ENCODE measurements at places on chromosomes 4 and X.

DNA sequence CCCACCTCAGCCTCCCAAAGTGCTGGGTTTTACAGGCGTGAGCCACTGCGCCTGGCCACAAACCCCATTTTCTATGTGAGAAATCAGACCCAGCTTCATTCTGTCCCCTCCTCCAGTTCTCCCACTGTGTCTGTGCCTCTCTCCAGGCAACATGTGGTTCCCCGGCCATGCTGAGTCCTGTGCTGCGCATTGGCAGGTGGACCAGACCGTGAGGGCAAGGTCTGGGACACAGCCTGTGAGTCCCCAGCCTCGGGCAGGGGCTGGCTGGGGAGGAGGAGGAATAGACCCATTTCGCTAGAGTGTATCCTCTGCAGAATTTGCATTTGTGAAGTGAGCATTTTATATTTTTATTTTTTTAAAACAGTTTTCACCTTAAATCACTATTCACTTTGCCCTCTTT lies 21.5 kb upstream of the CLDN24 start:
- DNase-seq = no peak

DNA sequence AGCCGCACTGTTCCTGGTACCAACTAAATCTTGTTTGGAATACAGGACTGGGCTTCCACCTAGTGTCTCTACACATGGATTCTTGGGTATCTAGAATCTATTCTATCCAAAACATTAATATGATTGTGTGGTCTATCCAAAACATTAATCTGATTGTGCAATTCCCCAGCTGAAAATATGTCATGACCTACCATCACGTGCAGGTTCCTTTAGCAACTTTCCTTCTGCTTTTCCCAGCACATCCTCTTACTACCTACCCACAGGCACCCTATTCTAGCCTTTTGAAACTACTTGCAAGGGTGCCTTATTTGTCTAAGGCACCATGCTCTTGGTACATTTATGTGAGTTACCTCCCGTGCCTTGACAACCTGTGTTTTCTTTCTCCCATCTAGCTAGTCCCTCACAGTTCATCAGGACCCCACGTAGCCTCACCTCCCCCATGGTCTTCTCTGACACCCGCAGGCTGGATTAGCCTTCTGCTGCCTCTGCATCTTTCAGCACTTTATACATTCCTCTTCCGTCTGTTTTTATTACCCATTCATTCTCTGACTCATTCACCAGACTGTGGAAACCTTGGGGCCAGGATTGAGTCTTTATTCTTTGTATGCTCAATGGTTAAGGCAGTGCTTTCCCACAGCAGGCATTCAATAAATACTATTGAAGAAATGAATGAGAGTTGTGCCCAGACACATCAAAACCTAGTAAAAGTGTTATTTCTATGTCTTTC lies 88.8 kb upstream of the FAM9B start:
- DNase-seq = no peak

- peak; percentile 53 for DNase-seq
These were observed at the start of gene STOX2 for GRCh38 chr4:183905081-183905592. STOX2 (plus strand) TSS chr4:183905307; CDS start chr4:183906791, 1,484 bp downstream.

DNA sequence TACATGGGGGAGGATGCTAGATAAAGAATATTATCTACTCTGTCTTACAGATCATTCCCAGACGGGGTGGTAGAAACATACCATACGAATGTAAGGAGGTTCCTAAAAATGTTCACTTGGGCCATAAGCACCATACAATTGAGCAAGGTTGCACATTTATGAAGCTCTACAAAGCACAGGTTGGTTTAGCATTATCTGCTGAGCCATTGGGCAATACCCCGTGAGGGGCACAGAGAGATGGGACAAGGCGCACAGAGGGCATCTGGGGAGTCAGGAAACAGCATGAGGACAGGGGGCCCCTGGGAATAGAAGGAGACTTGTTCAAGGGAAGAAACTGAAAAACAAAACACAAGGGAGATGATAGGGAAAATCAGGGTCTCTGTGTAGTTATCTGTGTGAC lies 305.3 kb downstream of the TRIML1 start:
- DNase-seq = no peak

DNA sequence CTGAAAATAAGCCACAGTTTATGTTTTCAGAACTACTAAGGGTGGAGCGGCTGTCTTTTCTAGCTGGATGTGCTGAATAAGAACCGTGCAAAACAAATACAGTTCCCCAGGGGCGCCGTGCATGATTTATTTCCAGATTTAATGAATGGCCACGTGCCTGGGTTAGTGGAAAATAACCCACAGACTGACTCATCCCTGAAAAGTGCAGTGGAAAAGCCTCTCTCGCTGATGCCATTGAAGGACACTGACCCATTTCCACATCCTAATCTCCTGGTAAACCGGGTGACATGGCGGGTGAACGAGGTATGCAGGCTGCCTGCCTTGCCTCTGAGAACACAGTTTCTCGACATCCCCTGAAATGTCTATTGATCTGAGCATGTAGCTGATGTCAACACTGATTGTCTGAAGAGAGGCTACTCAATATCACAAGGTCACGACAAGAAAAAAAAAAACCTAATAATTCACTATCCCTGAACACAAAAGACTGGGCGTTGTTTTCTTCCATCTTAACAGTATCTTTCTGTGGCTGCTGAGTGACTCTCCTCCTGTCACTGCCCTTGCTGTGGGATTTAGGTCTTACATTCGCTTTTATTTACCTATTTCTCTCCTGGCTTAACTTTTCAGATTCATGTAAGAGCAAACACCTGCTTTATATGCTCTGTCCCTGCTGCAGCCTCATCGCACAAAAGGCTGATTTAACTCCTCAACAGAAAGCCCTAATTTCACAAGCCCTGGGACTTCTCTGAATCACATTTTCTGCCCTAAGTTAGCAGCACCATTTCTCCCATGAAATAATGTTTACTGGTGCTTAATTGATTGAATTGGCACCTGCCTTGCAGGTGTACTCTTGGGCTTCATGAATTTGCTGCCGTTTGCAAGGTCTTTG lies 76.9 kb upstream of the SCOC start:
- no peak for DNase-seq

- DNase-seq = no peak
These were observed 3.4 kb downstream of the AIFM1 start for GRCh38 chrX:130162094-130162735.
